ENCODE measurements at places on chromosomes 5 and 9.

- DNase-seq, result no peak
These were observed 681.1 kb downstream of the MAT2B start for GRCh38 chr5:164186550-164186949.

DNA sequence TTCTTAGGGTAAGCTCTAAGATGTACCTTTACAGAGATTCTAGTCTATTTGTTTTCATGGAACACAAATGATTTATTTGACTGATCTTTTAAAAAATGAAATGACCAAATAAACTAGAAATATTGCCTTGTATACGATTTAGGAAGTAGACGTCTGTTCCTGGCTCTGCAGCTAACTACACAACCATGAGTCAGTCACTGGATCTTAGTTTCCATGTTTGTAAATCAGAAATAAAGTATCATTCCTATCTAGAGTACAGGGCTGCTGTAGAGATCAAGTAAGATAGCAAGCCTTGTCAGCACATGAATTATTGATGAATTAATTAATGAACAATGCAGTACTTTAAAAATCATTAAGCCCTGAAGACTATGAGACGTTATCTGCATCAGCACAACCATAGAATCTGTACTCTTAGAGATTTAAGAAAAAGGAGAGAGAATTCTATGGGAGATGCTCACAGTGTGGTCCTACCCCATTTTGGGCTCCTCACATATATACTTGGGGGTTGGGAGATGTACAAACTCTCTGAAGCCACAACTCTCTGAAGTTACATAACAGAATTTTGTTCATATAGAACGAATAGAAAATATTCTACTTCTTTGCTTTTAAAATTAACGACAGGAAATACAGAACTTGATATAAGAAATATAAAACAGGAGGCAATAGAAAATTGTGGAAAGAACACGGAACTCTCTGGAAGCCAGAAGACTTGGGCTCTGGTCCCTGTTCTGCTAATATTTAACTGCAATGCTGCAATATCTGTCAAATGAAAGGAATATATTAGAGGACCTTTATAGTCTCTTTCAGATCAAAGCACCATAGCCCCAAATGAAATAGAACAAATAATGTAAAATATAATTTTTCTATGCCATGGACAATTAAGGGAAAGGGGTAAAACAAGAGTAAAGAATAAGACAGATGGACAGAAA, 48.4 kb upstream of the HNRNPA0 start:
- no peak for DNase-seq

DNA sequence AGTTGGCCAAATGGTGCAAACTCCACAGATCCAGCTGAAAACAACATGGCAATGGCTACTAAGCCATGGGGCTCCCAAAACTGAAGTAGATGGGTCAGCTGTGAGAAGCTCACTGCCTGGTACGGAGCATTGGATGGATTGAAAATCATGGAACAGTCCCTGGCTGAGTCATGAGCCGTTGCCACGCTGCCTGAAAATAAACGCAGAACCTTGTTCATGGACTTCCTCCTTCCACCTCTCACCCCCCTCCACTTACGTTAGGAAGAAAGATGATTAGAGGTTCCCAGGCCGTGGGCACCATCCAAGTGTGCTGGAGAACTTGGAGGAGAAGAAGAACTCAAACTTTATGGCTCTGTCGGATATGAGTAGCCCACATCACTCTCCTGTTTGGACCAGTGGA, 6.8 kb upstream of the DIPK1B start:
- no peak for DNase-seq

DNA sequence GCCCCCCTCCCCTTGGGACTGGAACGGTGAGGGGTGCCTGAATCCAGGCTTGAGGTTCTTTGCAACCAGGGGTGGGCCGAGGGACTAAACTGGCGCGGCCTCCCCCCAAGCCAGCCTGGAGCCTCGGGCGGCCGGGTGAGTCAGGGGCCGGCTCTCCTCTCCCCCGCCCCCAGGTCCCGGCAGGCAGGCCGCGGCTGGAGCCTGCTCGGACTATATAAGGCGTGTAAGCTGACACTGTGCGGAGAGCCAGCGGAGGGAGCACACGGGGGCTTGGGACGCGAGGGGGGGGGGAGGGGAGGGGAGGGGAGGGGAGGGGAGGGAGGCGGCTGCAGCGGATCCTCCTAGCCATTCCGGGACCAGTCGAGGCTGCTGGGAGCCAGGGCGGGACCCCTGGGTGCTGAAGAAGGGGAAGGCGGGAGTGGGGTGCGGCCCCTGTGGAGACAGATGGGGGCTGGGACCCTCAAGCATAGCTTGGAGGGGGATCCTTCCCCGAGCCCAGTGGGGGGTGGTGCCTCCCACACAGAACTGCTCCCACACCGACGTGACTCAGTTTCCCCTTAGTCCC, 595 bp downstream of the PDLIM7 start:
- DNase-seq, result no peak

- no peak for DNase-seq
These were observed at the start of gene PCDHA12 for GRCh38 chr5:140875085-140876065. TSS of gene PCDHA12 (plus strand) at chr5:140875308. CDS start at chr5:140875473, 165 bp downstream.

DNA sequence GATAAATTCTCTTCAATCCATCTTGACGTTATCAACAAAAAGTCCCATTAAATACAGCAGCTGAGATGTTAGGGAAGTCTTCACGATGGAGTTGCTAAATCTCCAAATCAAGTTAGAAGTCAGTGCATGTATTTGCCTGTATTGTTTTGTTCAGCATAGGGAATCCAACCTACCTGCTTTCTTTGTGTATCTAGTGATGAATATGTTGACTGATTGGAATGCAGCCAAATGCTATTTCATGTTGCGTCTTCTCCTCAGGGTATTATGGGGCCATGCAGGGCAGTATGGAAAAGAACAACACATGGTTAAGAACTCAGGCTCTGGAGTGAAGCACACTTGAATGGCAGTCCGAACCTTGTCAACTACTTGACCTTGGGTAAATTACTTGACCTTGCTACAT, 529.5 kb upstream of the ZNF462 start:
- no peak for DNase-seq

DNA sequence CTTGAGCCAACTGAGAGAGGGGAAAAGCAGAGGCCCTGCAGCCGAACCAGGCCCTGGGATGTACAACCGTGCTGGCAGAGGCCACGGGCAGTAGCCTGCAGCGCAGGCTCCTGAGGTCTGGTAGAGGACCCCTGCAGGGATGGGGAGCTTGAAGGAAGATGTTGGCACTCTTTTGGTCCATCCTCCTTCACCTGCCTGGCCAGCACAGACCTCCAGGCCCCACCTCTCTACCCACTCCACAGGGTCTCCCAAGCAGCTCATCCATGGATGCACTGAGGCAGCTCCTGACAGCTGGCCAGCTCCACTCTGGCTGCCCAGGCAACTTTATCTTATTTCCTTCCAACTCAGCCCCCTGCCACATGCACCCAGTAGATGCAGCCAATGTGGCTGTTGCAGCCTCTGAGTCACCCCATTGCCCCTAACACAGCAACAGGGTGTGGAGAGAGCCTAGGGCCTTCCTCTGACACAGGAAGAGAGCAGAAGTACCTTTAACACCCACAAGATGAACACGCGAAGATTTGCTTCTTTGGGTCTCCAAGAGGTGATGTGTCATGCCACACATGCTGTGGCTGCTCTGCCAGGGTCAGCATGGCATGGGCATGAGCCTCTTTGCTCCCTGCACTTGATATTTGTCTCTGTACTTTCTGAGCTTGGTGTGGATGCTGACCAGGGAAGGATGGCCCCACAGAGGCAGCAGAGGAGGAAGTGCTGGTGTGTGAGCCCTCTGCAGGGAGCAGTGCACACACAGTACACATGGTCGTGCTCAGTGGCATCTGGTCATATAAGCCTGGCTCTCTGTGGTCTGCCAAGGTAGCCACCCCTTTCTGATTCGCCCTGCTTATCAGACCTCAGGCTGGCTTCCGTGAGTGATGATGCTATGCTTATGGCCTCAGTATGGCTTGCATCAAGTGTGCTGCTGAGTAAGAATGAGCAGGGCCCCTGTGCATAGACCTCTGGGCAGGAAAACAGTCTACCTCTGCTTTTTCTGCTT, 117.2 kb downstream of the NRG2 start:
- DNase-seq, result peak; percentile 72

DNA sequence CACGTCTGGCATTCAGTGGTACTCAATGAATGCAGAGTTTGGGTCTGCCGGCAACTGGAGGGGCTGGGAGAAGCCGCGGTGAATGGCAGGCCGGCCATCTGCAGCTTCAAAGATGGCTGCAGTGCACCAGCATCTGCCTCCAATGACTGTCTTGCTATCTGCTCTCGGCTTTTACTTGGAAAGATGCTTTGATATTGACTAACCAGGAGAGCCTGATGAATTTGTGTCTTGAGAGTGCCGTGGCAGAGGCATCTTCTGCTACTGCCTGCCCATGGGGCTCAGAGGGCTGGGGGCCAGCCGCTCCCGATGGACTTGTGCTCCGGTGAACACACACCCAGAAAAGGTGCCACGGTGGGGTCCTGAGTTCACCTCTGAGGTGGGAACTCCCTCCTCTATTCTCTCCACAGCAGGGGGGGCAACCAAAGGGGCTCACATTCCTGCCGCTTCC, 164.5 kb downstream of the COL23A1 start:
- peak; percentile 11 for DNase-seq

DNA sequence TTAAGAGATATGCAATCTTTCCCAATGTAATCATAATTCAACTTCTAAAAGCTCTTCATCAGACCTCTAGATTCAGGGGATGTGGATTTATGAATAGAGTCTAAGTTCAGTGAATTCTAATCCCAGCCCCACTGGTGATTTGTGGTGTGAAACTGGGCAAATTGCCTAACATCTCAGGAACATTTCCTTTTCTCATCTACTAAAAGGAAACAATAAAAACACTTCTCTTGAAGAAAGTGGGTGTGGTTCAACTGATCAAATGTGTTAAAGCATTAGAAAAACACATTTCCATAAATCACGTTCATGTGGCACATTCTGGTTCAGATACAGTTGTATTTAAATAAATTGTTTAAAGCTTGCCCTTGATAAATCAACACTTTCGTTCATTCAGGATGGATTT, 631.7 kb upstream of the CDH6 start:
- no peak for DNase-seq

GRCh38 chr9:22134390-22134789, 125.3 kb upstream of the CDKN2B start:
- DNase-seq, result no peak

DNA sequence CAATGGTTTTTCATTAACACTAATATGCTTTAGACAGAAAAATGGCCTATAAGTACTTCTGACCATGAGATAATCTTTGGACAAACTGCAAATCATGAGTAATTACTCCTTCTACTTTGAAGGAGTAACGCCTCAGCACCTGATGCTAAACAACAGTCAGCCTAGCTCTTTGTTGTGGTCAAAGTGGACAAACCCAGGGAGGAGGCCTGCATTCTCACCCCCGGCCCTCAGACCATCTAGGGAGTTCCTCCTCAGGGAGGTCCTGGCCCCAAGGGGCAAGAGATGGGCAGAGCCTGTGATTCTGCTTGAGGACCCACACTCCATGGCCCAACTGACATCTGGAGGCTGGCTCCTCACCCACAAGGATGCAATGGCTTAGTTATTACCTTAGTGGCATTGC, 48.2 kb upstream of the ANGPTL2 start:
- DNase-seq, result no peak

DNA sequence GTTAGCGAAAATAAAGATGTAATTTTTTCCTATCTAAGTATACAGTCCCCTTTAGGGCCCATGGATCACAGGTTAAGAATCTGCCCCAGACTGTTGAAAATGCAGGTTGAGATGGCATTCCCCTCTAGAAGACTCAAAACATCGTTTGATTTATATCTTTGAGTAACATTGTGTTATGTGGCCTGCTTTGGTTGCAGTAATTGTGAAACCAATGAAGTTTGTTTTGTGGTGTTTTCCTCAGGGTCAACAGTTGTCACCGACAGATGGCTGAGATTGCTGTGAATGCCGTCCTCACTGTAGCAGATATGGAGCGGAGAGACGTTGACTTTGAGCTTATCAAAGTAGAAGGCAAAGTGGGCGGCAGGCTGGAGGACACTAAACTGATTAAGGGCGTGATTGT, 7.8 kb downstream of the CCT5 start:
- DNase-seq, result no peak

DNA sequence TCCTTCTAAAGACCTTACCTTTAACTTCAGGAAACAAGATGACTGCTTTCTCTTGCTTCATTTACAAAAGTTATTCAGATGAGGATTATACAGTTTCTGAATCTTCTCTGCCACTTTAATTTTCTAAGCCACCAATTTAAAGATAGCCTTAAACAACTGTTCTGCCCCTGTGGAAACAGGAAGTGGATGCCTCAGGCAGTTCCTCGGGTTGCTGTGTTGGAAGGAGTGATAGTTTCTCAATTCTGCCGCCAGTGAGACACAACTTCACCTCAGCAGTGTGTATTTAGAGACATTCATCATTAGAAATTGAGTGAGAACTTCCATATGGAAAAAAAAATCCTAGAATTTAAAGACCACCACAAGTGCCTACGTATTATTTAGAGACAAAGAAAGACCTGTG, 475.1 kb upstream of the WWC1 start:
- no peak for DNase-seq

DNA sequence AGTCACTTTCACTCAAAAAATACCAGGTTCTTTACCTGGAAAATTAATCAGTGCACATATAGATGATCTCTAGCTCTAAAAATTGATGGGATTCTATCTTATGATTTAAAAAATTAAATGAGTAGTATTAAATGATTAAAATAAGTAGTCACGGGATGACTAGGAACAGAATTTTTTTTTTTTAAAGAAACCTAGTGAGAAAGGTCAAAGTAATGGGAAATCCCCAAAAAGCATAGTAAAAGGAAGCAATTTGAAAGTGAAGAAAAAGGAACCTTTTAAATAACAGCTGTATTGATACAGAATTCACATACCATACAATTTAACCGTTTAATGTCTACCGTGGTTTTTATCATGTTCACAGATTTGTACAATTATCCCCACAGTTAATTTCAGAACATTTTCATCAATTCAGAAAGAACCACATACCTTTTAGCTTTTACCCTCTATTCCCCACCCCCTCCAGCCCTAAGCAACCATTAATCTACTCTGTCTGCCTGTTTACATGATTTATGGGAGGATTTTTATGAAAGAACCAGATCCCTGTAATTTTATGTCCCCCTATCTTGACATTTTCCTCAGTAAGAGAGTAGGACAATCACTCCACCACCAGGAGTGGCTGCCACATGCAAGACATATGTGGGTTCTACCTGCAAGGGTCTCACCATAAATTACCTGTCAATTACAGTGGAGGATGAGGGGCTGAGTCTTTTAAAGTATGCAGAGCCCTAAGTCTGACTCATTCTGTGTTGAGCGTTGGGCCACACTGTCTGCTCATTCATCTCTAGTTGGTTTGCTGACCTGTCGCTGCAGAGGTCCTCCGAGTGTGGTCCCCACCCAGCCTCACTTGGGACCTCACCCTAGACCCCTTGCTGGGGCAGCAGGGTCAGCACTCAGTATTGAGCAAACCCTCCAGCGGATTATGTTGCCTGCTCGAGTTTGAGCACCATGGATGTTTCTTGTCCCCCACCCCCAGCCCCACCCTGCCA, 16.0 kb downstream of the ANKRD33B start:
- DNase-seq, result no peak

GRCh38 chr5:128355961-128356360, 182.1 kb downstream of the FBN2 start:
- no peak for DNase-seq

DNA sequence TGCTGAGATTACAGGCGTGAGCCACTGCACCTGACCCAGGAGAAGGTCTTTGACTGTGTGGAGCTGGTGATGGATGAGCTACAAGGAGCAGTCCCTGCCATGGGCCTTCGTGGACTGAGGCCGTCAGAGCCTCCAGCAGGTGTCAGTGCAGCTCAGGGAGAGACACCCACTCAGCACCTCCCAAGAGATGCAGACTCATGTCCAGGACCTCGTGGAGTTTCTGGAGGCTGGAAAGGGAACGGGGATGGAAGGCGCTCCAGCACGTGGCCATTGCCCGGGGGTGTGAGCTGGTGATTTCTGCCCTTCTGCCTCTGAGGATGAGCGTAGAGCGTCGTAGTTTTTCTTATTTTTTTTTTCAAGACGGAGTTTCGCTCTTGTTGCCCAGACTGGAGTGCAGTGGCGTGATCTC, 9.5 kb downstream of the TOR4A start:
- DNase-seq, result no peak

Measured in CD8-positive, alpha-beta T cell (primary cell).